Right renal cortex interstitium (tissue), 3 donors: ENCODE measurements at places on chromosomes 1 and 21. TPM values are rescaled to one million over a fixed set of nuclear protein-coding genes. Genes with fewer than 3 reads are reported as not detected.

RORC gene
- 0.83 TPM for polyA plus RNA-seq

- DNase-seq = no peak
These were observed 68.5 kb downstream of the RGS2 start for GRCh38 chr1:192877283-192877886.

DNA sequence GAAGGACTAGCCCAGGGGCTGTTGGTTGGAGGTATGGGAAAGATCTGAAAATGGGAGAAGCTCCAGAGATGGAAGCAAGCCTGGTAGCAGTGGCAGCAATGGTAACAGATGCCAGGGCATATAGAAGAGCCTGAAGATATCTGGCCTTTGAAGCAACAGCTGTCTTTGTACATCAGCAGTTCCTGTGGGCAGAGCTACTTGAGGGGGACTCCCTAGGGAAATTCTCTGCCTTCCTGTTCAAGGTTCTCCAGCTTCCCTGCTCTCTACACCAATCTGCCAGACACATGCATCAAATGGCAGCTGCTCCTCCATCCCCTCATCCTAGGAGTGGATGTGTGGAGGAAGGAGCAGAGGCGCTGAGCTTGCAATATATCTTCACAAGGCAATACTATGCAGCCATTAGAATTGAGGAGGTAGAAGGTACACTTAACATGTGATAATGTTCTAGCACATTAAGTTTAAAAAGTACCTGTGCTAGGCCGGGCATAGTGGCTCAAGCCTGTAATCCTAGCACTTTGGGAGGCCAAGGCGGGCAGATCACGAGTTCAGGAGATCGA is 2.2 kb downstream of the TMEM35B start:
- no peak for DNase-seq

GRCh38 chr1:160466961-160467360 is 56.1 kb downstream of the SLAMF6 start:
- no peak for DNase-seq

GRCh38 chr1:40305451-40305850 is 11.6 kb downstream of the COL9A2 start:
- DNase-seq = no peak

SPATA21 gene
- polyA plus RNA-seq = not detected

DNA sequence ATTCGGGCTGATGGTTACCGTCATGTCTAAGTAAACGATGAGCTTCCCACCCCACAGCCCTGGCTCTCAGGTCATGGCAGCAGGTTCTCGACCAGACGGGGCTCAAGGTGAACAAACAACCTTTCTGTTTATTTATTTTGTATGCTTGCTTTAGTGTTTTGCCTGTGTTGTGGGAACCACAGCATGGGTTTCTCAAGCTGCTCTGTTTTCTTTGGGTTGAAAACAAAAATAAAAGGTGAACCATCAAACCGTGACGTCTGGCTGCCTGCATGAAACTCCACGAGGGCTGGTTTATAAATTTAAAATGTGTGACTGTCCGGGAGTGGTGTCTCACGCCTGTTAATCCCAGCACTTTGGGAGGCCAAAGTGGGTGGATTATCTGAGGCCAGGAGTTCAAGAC is 28.0 kb downstream of the TMEM51 start:
- no peak for DNase-seq

DNA sequence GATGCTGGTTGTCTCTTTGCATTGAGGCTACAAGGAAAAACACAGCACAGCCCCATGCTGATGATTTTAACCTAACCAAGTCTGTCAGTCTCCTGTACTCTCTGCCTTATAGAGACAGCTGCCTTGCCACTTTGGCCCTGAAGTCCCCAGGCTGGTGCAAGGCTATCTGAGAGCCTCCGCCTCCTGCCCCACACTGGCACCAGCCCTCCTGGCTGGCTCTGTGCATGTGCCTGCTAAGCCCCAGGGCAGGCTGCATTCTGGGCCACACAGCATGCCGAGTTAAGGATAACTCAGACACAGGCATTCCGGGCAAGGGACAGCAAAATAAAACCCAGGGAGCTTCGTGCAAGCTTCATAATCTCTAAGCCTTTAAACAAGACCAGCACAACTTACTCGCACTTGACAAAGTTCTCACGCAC is 910 bp downstream of the RUNX1 start:
- no peak for DNase-seq

ZNF648 gene
- 0.33 TPM for polyA plus RNA-seq

DNA sequence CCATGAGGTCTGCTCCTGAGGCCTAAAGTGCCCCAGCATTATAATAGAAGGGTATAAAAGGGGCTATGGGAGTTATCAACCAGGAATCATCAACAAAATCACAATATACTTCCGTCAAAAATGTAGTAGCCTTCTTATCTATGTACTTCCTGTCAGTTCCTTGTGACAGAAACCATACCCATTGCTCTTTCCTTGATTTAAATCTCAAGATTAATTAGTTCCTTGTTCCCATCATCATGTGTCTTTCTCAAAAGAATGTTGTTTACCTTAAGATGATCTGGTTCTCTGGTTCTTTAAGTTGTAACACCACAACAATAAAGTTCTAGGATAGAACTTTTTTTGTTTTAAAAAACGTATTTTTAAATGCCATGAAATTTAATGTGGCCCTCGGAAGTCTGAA is 833.3 kb downstream of the LTN1 start:
- DNase-seq = no peak

DCST1 gene
- 0.29 TPM for polyA plus RNA-seq

NUF2 gene
- polyA plus RNA-seq = 28.4 TPM

- no peak for DNase-seq
These were observed 21.6 kb upstream of the TRAF5 start for GRCh38 chr1:211305044-211305443.

LCE2A gene
- not detected for polyA plus RNA-seq
